ENCODE measurements at places on chromosomes 11 and 22.

DNA sequence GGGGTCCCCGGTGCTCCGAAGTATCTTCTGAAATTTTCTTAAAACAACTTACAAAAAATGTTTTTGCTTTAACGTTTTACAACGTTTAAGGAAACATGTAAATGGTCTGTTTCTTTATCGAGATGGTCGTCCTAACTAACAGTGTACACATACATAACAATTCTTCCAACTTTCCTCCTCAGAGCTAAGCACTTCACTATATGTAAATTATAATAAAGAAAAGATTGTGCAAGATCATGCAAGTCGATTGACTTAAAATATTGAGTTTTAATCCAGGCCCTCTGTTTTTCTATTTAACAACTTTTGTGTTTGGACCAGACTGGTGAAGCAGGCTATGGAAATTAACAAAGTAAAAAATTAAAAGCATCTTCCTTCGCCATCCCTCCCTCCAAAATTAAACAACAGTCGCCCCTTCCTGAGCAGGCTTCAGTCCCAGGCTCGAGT lies 4.9 kb downstream of the ALX4 start:
- H3K27me3 ChIP-seq, result peaks cover 76% of the 10 kb centered on the region
- H3K36me3 ChIP-seq, result no peaks in the 10 kb centered on the region
- H3K4me1 ChIP-seq, result peaks cover 15% of the 10 kb centered on the region

DNA sequence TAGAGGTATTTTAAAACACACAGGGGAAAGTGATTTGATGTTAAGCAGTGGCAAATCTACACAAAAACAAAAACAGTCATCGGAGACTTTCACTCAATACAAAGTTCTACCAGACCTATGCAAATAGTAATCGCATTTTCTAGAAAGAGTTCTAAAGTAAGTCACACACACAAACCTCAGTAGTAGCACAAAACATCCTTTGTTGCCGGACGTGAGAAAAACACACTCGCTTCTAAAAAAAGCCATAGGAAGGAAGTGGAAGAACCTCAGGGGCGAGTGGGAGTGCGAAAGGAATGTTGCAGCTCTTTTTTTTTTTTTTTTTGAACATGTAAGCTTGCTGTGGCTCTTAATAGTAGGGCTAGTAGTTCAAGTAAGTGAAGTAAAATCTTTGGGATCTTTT lies 88.9 kb downstream of the MAML2 start:
- no peak for DNase-seq
- H3K4me1 ChIP-seq, result peaks cover 12% of the 10 kb centered on the region
- peaks cover 2% of the 10 kb centered on the region for H3K36me3 ChIP-seq
- H3K27ac ChIP-seq, result no peak overlapping the region
- no peaks in the 10 kb centered on the region for H3K27me3 ChIP-seq
- no peak overlapping the region for H3K4me3 ChIP-seq

DNA sequence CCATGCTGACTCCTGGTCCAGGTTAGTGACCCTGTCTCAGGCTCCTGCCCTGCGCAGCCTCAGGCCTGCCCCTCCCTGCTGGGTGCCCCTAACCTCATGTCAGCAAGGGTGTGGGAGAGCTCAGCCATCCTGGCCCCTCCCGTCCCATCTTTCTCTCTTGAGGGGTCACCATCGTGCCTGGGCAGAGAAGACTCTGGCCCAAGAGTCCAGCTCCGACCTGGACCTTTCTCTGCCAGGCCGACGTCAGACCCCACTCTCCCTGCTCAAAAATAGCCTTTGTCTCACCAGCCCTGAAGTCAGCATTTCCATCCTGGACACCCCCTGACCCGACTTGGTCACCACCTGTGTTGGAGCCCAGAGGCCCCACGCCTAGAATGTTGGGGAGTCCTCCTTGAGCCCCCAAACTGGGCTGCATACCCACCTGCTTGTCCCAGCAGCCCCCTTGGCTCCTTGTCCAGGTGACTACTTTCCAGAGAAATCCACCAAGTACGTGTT lies 4.9 kb downstream of the SCGB1C1 start:
- no peaks in the 10 kb centered on the region for H3K4me1 ChIP-seq
- no peak overlapping the region for H3K4me3 ChIP-seq
- DNase-seq, result no peak

DNA sequence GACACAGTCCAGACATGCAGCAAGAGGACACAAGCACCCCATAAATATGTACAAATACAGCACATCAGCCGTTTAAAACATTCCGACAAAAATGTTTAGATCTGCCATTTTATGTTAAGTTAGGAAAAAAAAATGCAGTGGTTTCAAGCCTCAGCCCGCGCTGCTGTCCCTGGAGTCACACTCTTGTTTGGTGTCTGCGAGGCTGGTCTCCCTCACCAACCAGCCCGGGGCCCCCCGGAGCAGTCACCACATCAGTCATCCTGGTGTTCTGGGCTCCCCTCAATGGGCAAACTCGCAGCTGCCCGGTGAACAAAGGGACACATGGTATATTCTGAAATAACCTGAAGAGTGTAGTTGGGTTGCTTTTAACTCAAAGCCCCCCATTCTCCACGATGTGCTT lies 1022.2 kb downstream of the BRD1 start:
- H3K27ac ChIP-seq, result no peak overlapping the region
- no peaks in the 10 kb centered on the region for H3K36me3 ChIP-seq
- no peaks in the 10 kb centered on the region for H3K4me1 ChIP-seq
- no peaks in the 10 kb centered on the region for H3K27me3 ChIP-seq
- H3K4me3 ChIP-seq, result no peak overlapping the region
- DNase-seq, result no peak

DNA sequence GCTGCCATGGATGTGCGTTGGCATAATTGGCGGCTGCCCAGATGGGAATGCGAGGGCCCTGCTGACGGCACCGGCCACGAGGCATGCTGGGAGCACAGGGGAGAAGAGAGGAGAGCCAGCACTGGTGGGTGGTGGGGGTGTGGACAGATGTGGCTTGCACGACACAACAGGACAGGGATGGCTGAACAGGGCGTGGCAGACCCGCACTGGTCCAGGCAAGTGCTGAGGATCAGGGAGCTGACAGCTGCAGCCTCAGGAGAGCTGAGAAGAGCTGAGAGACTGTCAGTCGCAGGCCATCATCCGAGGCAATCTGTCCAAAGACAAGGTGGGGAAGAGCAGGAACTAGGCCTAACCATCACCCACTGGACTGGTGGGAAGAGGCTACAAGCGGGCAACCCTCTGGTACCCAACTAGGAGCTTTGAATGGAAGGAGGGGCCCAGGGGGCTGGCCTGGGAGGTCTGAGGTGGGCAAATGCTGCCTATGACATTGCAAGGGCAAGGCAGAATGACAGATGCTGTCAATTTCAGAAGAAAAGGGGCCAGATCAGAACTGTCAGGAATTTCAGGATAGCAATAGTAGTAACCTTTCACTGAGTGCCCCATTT lies 2.4 kb downstream of the GNB1L start:
- no peaks in the 10 kb centered on the region for H3K27me3 ChIP-seq
- H3K4me1 ChIP-seq, result peaks cover 38% of the 10 kb centered on the region
- H3K27ac ChIP-seq, result no peak overlapping the region
- no peak for DNase-seq
- H3K4me3 ChIP-seq, result no peak overlapping the region
- H3K36me3 ChIP-seq, result peaks cover 27% of the 10 kb centered on the region

DNA sequence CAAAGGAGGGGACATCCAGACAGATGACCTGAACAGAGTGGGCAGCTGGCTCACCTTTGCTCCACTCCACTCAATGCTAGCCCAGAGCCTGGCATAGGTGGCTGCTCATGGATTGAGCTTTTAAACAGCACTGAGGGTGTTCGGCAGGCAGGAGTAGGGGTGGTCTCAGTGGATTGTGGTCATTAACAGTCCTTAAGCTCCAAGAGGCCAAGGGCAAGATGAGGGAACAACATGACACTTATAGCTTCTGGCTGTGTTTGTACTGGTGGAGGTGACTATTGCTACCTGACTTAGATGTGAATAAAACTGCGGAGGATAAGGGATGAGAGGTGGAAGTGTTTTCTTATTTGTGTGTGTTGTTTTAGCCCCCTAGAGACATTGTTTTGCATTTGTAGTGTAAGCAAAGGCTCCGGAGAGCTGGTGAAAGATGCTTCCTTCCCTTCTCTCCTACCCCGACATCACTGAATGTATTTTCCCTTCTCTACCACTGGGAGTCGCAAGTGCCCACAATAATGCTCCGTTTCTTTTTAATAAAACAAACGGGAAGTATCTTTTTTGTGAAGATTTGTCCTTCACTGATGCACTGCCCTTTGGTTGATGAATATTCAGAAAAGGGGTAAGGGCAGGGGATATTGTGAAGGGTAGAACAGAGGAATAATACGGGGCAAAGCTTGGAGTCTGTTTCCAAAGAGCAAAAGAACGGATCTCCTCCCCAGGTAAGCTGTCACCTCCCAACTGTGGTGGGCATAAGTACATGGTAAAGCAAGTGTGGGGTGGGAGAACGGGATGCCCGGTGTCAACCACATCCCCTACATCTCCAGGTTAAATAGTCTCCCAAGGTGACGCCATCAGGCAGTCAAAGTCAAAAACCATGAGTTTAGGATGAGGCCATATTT lies 27.5 kb upstream of the MTNR1B start:
- H3K27me3 ChIP-seq, result no peaks in the 10 kb centered on the region
- H3K4me3 ChIP-seq, result no peak overlapping the region
- no peak overlapping the region for H3K27ac ChIP-seq
- DNase-seq, result peak; percentile 16
- no peaks in the 10 kb centered on the region for H3K4me1 ChIP-seq

DNA sequence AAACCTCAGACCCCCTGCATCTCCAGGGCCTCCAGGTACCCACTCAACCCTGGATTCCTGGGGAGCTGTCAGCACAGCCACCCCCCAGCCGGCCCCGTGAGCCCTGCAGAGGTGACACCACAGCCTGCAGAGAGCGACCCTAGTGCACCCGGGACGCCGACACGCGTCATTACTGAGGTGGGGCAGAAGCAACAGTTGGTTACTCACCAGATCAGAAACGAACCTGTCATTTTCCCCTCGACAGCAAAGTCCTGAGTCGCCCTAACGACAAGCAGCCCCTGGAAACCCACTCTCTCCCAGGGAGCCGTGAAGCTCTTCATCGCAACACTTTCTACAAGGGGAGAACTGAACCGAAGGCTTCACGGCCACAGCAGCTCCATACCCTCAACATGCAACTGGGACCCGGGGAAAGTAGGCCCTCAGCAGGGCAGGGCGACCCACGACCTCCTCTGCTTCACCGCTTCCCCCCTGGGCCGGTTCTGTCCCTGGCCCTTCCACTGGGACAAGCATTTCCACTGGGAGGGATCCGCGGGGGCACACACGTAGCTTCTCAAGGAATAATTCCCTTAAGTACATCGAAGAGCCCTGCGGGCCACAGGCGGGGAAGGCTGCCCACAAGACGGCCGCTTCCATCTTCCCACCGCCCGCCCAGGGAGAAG lies 1.6 kb downstream of the BRD1 start:
- peaks cover 34% of the 10 kb centered on the region for H3K36me3 ChIP-seq
- peak overlapping the region; percentile 84 for H3K4me3 ChIP-seq
- no peak for DNase-seq
- no peaks in the 10 kb centered on the region for H3K27me3 ChIP-seq
- H3K4me1 ChIP-seq, result peaks cover 17% of the 10 kb centered on the region

All from trophoblast cell (in vitro differentiated cells and primary cell).